ENCODE measurements at places on chromosomes 1 and 21.

DNA sequence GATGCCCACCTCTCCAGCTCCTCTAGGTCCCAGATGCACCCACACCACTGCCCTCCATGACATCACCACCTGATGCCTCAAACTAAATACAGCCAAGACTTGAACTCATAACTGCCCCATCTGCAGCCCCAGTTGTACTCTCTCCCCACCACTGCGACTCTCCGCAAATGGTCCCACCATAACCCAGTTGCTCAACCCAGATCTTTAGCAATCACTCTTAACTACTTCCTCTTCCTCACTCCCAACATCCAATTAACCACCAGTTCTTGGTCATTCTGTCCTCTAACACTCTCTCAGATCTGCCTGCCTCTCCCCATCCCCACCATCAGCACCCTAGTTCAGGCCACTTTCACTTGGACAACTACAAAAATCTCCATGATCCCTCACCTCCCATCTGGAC is 36.8 kb upstream of the PLA2G2C start:
- no peak for DNase-seq

- no peak for DNase-seq
Measured at GRCh38 chr1:98969798-98970490, 34.7 kb downstream of the PLPPR5 start.

DNA sequence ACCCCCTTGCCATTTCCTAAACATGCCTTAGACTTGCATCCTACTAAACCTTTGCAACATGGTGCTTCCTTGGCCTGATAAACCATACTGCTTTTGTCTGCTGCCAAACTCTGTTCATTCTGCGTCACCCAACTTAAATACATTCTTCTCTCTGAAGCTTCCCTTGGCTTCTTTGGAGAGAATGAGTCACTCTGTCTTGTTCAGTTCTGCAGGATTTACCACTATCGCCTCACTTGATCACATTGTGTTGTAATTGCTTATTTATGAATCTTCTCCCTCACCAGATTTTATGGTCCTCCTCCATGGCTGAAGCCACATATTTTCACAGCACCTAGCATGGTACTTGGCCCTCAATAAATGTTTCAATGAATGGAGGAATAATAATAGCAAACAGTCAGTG is 21.7 kb upstream of the TUT4 start:
- DNase-seq, result no peak

- peak; percentile 70 for DNase-seq
Measured at GRCh38 chr1:58781541-58782177, 2.2 kb downstream of the JUN start.

- DNase-seq, result no peak
Measured at GRCh38 chr21:43347461-43348169, 79.3 kb downstream of the SIK1 start.

- no peak for DNase-seq
Measured at GRCh38 chr1:46113948-46114347, 18.5 kb downstream of the PIK3R3 start.

DNA sequence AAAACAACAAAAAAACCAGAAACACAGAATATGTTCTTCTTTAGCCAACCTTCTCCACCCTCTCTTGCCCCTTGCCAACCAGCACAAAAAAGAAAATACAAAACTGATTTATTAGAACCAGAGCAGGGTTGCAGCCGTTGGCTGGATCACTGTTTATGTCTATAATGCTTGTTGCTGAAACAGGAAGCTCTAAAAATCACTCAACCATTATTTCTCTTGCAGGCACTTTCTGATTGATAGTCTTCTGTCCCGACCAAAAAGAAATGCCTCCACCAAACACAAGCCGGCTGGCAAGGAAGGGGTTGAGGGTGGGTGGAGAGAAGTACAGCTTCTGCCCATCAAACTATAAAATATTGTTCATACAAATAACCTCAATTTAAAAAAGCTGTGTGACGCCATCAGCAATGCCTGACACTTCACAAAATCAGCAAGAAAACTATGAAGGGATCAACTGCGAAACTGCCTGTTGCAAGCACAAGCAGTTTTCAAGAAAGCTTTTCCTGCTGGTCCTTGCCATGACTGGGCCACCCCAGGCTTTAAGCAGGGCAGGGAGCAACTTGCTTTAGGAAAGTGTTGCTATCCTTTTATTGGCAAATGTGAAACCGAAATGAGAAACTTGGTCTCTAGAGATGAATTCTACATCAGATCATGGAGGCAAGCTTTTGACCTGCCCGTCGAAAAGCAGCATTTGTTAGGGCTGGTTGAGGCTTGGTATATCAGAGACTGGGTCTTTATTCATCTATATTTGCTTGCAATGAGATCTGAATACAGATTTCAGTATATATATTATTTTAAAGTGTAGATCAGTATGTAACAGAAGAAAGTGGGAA is 174.2 kb downstream of the RUNX1 start:
- no peak for DNase-seq

DNA sequence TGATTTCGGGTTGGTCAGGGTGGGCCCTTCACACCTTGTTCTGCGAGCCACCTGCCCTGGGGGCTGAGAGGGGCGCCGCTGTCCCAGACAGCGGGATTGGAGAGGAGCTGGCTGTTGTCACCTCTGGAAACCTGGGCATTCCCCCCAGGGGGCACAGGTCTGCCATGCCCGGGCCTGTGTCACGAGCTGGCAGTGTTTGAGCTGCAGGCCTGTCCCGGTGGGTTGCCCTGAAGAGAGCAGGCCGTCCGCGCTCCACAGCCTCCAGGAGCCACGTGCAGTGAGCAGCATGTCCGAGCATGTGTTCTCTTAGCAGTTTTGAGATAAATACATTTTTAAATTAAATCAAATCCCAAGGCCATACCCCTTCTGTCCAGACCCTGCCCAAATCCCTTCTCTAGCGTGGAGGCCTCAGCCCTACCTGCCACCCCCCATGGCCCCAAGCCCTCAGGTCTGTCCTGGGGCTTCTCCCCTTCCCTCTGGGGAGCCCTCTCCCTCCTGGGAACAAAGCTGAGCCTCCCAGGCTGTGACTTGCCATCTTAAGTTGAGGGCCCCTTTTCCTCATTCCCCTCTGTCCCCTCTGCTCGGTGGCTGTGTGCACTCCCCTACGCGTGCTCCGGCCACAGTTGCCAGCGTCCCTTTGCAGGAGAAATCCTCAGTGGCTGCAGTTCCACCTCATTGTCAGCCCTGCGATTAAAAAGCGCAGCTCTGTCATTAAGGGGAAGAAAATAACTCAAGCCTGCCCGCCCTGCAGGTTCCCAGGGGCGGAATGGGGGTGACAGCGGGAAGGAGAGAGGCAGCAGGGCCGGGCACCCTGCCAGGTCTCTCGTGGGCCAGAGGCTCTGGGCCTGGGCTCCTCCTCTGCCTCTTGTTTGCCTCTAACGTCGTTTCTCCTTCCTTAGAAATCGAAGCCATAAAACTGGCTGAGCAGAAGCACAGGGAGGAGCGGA is 26.6 kb downstream of the SLX9 start:
- no peak for DNase-seq

DNA sequence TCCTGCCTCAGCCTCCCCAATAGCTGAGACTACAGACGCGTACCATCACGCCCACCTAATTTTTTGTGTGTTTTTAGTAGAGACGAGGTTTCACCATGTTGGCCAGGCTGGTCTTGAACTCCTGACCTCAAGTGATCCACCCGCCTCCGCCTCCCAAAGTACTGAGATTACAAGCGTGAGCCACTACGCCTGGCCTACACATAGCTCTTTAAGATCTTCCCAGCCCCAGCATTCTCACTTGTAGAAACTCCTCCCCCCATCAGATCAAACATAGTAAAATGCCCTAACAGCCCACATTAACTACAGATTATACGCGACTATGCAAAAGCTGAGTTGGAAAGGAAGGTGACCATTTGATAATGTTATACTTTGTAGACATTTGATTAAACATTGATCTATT is 634.8 kb downstream of the MATN1 start:
- DNase-seq, result no peak

GRCh38 chr1:89536555-89537341 is 12.1 kb downstream of the LRRC8B start:
- no peak for DNase-seq

GRCh38 chr1:236280438-236281197 is 1.1 kb downstream of the ERO1B start:
- peak; percentile 23 for DNase-seq

DNA sequence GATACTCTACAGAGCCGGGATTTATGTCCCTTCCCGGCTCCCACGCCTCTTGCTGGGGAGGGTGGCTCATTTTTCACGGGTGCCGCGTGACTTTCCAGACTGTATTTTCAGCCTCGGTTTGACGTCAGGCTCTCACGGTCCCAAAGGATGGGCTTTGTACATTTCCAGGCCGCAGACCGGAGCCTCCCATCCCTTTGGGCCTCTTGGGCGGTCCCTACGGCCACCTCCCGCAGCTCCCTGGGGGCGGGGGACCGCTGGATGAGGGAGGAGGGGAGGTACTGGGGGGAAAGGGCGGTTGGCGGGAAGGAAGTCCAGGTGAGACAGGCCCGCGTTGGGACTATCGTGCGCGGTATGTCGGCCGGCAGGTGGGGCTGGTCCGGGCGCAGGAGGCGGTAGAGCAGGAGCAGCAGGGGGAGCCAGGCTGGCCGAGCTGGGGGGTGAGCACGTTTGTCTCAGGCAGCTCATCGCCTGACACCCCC is 17.9 kb downstream of the UBL4B start:
- peak; percentile 28 for DNase-seq

GRCh38 chr1:205438213-205439158 is 16.6 kb upstream of the LEMD1 start:
- DNase-seq, result peak; percentile 66

- DNase-seq, result no peak
Measured at GRCh38 chr1:7290971-7291970, 479.8 kb upstream of the VAMP3 start.

DNA sequence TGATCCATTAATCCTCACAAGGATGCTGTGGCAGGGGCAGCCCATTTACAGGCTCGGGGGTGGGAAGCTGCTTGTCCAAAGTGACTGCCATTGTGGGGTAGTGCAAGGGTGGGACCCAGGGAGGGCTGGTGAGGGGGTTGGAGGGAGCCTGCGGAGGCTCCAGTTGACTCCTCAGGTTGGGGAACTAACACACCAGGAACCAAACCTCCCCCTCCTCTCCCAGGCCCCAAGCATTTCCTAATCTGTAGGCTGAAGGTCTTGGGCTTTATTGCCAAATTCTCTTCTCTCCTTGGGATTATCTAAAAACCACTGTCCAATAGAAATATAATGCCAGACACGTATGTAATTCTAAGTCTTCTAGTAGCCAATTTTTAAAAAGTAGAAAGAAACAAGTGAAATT is 18.2 kb downstream of the IKBKE start:
- no peak for DNase-seq

GRCh38 chr1:112507921-112508277 is 866 bp upstream of the WNT2B start:
- DNase-seq, result no peak

GRCh38 chr1:75470448-75470847 is 140.5 kb downstream of the SLC44A5 start:
- no peak for DNase-seq

- DNase-seq, result no peak
Measured at GRCh38 chr1:24323281-24323680, 4.1 kb downstream of the GRHL3 start.

DNA sequence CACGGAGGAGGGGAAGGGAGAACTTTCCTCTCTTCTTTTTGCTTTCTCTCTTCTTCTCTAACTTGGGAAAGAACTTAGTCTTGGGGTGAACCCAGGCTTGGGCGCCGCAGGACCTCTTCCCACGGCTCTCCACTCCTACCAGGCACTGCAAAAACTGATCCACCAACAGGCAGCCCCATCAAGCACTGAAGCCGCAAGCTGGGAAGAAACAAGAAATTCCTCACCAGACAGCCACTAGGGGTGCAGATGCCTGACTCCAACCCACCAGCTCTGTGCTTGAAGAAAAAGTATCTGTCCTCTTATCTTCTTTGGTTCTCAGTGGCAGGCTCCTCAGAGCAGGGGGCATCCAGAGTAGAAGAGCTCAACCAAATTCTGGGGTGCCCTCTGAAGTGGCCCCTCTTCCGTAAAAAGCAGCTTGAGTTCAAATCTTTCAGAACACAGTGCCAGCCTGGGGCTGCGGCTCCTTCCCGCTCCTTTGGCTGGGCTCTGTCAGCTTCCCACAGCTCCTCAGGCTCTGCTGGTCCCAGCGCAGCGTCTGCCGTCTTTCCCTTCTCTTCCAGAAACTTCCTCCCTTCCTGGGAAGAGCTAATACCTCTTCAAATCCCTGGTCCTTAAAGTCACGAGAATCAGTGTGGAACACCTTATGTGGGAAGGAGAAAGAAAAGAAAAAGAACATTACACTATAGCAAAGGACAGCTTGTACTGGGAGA is 2.4 kb downstream of the SLC41A1 start:
- no peak for DNase-seq

- no peak for DNase-seq
Measured at GRCh38 chr1:59446257-59446901, 149.5 kb downstream of the FGGY start.

- DNase-seq, result no peak
Measured at GRCh38 chr21:14554948-14555347, 8.8 kb upstream of the SAMSN1 start.

- DNase-seq, result no peak
Measured at GRCh38 chr21:44566403-44566802, 7.1 kb upstream of the KRTAP10-4 start.

DNA sequence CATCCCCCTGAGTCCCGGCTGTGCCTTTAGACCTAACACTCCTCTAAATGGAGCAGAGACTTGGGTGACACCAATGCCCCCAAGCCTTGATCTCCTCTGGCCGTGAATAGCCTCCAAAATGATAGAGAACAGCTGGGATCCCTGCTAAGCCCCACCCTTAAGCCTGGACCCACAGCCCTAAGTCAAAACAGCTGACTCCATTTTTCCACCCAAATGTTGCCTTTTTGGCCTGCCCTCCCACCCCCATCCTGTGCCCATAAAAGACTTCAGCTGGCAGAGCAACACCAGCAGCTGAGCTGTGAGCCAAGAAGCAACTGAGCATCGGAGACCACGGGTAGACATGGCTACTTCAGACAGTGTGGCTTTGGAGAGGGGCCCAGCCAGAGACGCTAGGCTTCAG is 420.8 kb downstream of the NPHP4 start:
- no peak for DNase-seq

GRCh38 chr1:19258353-19258752 is 6.7 kb downstream of the MRTO4 start:
- DNase-seq, result no peak

DNA sequence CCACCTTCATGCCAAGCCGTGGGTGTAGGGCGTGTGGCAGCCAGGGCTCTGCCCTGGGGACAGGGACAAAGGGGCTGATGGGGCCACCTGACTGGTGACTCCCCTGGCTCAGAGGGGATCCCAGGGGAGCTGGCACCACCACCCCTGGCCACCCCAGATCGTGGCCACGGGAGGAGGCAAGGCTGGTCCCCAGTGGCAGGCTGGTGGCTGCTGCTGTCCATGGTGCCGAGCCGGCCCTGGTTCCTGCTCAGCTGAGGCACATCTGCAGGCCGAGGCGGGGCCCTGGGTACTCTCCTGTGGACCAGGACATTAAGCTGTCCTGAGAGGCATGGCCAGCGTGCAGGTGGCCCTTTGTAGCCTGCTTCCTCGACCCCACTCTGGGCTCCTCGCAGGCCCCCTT is 6.5 kb downstream of the PLCH2 start:
- no peak for DNase-seq

Measured in tibial artery (tissue), 4 donors.